ENCODE measurements at places on chromosomes 16 and 17.

- DNase-seq = peak; percentile 2
These were observed 10.6 kb upstream of the SMG1 start for GRCh38 chr16:18936727-18937340.

- no peak for DNase-seq
These were observed 216.6 kb upstream of the KCNJ16 start for GRCh38 chr17:69858460-69858859.

- no peak for DNase-seq
These were observed 180.2 kb downstream of the RPTOR start for GRCh38 chr17:80724775-80725266.

DNA sequence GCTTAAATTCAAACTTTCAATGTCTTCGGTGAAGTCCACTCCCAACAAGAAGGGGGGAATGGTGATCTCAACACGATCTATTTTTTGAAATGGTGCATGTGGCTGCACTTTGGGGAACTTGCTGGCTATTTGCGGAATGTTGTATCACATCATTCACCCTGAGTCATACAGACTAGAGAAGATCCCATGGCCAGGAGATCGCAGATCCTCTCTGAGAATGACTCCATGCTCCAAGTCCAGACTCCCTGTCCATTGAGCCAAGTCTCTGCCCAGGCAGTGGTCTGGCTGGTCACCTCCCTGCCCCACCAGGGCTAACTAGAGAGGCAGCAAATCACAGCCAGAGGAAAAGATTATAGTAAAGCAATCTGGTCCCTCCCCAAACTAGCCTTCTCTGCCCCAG, 120.6 kb downstream of the XYLT1 start:
- DNase-seq = no peak

DNA sequence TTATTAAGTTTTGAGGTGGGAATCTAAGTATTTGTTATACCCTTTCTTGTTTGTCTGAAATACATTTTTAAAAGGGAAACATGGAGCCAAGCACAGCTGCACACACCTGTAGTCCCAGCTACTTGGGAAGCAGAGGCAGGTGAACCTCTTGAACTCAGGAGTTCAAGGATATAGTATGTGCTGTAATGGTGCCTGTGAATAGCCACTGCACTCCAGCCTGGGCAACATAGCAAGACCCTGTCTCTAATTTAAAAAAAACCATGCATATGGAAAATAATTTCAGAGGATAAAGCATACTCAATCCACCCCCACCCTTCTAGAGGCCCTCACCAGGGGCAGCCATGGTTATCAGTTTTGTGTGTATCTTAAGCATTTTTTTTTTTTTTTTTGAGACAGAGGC, 3.4 kb upstream of the DDX19B start:
- DNase-seq = no peak

DNA sequence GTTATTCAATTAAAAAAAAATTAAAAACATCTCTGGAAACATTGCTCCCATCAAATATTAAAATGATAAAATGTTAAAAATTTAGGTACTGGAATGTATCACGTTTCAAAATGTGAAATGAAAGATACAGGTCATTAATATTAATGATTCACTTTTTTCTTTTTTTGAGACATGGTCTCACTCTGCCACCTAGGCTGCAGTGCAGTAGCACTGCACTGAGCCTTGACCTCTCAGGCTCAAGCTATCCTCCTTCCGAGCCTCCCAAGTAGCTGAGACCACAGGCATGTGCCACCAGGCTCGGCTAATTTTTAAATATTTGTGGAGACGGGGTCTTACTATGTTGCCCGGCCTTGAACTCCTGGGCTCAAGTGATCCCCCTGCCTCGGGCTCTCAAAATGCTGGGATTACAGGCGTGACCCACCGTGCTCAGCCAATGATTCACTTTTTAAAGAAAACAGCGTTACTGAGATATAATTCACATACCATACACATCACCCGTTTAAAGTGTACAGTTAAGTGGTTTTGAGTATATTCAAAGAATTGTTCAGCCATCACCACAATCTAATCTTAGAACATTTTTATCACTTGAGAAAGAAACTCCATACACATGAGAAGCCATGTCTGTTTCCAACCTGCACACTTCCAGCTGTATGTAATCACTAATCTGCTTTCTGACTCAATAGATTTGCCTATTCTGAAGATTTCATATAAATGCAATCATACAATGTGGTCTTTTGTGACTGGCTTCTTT, 19.1 kb upstream of the NETO2 start:
- DNase-seq = no peak

- no peak for DNase-seq
These were observed 39.6 kb upstream of the USP7 start for GRCh38 chr16:9003322-9003721.

DNA sequence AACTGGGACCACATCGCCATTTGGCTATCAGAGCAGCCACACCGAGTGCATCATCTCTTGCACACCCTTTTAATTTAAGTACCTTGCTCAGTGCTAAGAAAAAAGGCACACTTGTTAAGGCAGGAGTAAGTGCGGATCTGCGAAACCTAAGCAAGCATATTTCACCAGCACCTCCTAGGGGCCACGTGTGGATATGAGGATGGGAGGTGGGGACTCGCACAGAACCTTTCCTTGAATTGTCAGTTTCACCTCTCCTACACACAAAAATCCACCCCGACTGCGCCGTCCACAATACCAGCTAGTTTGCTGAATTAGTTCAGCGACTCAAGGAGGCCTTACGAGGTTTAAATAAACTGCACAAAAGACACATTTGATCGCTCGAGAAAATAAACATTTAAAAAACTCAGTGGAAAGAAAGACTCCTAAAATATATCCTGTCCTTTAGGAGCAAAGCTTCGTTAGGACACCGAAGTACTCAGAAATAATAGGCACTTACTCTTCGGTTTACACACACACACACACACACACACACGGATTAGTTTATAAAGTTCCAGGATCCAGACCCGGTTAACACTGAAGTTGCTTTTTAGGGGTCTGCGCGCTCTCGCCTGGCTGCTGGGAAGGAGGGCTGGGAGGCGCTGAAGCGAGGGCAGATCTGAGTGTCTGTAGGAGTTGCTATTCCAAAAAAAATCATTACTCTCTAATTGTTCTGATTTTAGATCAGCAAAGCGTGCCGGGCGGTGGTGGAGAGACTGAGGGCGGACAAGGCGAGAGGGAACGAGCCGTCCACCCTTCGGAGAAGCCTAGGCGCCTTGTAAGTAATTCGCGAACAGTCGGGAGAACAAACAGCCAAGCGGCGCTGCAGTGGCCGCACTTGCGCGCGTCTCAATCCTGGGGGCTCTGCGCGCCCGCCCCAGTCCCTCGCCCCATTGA, 1.0 kb upstream of the KCNJ2 start:
- peak; percentile 37 for DNase-seq

- no peak for DNase-seq
These were observed 28.9 kb upstream of the SPPL2C start for GRCh38 chr17:45815752-45816151.

DNA sequence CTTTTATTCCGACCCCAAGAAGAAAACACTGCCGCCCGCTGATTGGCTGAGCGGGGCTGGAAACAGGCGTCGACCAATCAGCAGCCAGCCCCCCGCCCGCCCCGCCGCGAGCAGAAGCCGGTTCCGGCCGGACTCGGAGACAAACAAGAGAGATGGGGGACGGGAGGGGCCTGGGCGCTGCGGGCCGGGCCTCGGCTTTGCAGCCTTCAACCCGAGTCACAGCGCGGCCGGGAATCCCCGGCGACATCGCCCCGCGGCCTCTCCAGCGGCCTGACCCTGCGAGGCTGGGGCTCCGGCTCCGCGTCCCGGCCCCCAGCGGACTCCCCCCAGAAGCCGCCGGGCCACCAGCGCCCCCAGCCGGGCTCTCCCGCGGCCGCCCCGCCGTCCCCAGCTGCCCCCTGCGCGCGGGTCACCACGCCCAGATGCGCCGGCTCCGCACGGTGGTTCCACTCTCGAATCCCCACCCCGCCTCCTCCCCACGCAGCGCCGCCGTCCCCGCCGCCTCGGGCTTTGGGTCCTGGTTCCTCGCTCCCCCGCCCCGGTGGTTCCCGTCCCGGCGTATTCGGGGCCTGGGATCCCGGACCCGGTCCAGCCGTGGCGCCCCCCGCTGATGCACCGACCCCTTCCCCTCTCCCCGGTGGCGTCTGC, 346 bp upstream of the SLC43A2 start:
- DNase-seq = peak; percentile 92

DNA sequence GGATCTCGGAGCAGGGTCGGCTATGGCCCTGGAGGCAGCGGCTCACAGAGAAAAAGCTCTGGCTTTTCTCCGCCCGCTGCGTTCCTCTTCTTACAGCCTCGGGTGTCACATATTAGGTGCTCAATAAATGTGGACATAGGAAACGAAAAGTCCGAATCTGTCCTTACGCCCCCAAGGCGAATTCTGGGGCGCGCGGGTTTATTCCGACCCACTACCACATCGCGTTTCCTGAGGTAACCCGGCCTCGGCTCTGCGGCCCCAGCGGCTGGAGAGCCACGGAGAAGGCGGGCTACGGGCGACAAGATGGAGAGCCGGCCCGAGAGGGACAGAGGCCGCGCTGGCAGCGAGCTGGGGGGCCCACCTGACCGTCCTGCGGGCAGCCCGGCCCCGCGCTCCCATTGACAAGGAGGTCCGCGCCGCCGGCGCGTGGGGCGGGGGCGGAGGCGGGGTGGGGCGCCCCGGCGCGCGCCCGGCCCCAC, 573 bp upstream of the GNAO1 start:
- DNase-seq = peak; percentile 51

DNA sequence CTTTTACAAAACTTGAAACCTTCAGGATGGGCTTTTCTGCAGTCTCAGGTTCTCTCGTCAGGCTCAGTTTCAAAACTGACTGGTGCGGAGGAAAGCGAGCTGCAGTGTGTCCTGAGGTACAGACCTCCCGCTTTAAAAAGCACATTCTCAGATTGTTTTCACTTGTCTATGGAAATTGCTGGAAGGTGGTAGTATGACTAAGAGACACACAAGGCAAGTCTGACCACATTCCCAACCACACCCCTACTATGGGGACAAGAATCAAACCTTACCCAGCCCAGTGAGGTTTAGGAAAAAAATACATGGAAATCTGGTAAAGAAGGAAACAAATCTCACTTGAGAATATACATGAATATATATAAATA, 18.2 kb downstream of the SRP68 start:
- no peak for DNase-seq

DNA sequence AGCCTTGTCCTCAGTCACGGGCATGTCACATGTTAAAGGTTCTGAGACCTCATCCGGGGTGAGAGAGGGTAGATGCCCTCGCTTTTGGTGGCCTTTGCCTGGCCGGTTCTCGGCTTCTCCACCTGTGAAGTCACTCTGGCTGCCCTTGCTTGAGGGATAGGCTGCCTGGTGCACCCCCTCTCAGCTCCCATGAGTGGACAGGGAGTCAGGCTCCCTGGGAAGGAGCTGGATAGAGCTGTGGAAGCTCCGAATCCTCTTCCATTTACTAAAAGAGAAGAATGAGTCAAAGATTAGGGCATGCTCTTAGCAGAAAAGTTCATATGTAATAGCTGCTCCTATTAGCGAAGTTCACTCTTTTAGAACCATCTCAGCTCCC, 142.0 kb downstream of the IRX3 start:
- no peak for DNase-seq

GRCh38 chr17:14506364-14506763, 205.5 kb downstream of the HS3ST3B1 start:
- DNase-seq = no peak

DNA sequence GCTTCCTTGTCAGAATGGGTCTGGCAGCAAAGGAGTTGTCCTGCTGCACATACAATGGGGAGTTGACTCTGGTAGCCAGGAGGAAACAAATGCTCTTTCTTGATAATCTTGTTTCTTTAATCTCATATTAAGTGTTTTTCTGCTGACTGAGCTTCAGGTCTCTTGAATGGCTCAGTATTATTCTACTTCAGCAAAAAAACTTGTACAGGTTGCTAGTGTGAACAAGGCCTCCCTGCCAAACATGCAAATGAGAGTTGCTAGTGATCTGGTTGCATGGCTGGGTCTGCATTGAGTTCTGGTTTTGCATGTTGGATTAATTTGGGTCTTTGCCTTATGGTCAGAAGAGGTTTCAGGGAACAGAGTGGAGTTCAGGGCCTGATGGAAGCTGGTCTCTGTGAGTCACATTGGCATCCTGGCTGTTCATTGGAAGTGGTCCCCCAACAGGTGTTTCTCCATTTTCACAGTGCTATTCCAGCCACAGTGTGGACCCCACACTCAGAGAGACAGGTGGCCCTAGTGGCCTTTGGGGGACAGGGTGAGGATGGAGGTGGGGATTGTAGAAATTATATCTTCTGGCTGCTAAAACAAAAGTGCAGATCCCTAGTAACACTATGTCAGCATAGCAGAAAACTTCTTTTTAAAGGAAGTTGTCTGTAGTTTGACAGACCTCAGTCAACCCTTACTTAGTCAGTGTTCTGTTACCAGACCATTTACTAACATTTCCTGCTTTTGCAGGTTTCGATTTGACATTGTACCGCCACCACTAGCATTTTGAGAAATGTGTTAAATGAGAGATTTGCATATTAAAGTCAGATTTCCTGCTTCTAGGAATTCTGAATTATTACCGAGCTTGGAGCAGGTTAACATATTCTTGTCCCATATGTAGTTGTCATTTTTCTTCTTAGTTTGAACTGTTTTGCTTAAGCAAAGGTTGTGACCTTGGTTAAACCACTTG, 47.1 kb downstream of the EPN2 start:
- DNase-seq = no peak

DNA sequence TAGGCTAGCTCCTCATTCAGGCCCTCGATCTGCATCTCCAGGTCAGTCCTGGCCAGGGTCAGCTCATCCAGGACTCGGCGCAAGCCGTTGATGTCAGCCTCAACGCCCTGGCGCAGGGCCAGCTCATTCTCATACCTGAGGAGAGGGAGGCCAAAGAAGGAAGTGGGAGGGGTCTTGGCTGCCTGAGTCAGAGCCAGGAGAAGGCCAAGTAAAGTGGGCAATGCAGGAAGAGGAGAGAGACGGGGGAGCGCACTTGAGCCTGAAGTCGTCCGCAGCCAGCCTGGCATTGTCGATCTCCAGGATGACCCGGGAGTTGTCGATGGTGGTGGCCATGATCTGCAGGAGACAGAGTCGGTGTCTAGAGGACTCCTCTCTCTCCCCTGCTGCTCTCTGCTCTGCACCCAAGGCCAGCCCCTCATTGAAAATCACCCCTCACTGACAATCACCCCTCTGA, 1.8 kb downstream of the KRT15 start:
- no peak for DNase-seq

- DNase-seq = no peak
These were observed 4.3 kb downstream of the GDE1 start for GRCh38 chr16:19517424-19518089.

- no peak for DNase-seq
These were observed 2.0 kb upstream of the KRT24 start for GRCh38 chr17:40705584-40705983.
